ENCODE measurements at places on chromosomes 13 and 19.

- no peak for DNase-seq
Observed at GRCh38 chr19:48424694-48425219, 21.0 kb upstream of the GRWD1 start.

GRCh38 chr13:76885203-76886004 is 801 bp downstream of the KCTD12 start:
- DNase-seq, result peak; percentile 43

DNA sequence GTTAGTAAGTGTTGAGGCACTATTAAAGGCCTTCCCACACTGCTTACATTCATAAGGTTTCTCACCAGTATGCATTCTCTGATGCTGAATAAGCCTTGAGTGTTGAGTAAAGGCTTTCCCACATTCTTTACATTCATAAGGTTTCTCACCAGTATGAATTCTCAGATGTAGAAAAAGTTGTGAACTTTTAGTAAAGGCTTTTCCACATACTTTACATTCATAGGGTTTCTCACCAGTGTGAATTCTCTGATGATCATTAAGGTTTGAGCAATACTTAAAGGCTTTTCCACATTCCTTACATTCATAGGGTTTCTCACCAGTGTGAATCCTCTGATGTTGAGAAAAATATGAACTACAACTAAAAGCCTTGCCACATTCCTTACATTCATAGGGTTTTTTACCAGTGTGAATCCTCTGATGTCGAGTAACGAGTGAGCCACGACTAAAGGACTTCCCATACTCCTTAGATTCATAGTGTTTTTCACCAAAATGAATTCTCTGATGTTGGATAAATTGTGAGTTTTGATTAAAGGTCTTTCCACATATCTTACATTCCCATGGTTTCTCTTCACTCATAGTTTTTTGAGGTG is 24.2 kb downstream of the ZNF829 start:
- DNase-seq, result no peak

DNA sequence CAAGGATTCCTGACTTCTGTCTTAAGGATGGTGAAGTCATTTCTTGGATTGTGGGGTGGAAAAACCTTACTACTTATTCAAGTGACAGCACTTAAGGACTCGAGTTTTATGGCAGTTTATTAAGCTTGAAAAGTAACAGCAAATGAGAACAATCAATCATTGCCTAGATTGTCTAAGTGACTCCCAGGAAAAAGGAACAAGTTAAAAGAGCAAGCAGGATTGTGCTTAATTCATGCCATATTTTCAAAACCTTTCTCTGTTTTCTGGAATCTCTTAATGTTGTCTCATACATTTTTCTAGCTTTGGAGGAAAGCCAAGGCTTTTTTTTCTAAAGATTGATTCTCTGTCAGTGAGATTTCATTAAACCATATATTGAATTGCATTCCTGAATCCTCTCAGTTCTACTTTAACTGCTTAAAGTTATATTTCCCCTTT is 236.2 kb upstream of the HTR2A start:
- DNase-seq, result no peak

GRCh38 chr13:100280681-100281080 is 191.8 kb downstream of the PCCA start:
- DNase-seq, result no peak

DNA sequence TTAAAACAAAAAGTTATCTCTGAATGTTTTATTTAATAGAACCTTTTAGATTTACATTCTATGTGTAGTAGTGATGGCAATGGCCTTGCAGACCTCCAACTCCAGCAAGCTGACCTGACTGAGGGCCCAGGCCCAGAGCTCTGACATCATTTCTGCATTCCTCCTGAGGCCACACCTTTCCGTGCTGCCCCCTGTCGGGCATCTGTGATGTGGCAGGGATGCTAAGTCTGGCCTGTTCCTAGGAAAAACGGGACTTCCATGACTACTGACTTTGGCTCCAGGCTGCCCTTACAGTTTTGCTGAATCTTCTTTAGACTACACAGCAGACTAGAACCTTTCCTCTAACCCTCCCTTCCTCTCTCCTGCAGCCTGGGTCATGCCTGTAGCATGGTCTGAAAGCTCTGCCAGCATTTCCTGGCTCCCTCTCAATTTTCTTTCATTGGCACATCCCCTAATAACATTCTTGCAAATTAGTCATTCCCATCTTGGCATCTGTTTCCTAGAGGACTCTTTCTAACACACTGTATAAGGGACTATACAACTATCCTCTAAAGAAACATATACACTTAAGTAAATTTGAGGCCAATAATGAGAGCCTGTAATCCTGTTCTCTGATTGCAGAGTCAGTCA is 249.1 kb downstream of the GPC5 start:
- no peak for DNase-seq
